ENCODE measurements at places on chromosomes 3 and 15.

DNA sequence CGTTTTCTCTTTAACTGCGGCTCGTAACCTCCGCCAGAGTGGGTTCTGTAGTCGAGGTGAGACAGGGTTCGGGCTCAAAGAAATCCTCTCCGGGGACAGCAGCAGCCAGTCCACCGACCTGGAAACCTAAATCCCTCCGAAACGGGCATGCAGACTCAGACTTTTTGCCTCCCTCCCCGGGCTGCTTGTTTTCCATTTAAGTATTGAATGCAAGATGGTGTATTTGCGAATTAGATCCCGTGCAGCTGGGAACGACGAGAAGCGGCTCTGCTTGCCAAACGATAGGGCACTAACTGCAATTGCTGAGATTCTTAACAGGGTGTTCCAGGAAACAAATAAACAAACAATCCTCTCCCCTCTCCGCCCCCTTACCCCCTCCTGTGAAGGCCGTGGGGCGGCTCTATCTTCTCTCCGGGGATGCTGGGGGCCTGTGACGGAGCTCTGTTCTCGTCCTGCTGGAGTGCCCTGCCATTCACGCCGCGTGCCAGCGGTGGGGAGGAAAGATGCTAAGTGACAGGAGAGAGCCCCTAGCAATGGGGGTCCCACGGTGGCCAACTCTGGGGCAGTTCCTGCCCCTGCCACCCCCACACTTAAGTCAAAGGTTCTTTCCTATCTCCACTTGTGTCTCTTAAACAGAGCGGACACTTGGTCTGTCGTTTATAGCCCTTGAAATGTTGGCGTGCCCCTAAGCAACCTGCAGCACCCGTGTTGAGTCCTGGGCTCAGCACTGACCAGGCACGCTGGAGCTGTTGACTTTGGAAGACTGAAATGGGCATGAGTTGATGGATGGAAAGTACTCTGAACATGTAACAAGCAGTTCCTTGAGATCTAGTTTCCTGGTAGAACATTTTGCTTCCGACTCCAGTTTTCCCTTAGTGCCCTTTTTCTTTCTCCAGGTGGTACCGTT lies 1.3 kb upstream of the ETV5 start:
- DNase-seq = no peak

- no peak for DNase-seq
These were observed 26.8 kb upstream of the HERC1 start for GRCh38 chr15:63860555-63860954.

GRCh38 chr3:114760679-114761078 lies 386.4 kb downstream of the ZBTB20 start:
- DNase-seq = no peak

DNA sequence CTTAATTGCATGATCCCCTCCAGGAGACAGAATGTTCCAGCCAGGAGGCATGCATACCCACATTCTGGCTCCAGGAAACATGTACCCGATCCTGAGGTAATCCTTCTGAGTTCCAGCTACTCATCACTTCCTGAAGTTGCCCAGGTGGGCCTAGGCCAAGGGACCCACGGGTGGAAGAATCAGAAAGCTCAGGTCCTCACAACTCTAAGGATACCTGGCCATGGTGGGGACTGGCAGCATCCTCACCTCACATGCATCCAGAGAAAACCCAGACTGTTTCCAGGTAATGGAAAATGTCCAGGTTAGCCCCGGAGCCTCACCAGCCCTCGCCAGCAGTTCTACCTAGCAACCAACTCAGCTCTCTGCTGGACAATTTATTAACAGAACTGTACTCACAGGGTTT lies 78.2 kb downstream of the DAPK2 start:
- DNase-seq = no peak

DNA sequence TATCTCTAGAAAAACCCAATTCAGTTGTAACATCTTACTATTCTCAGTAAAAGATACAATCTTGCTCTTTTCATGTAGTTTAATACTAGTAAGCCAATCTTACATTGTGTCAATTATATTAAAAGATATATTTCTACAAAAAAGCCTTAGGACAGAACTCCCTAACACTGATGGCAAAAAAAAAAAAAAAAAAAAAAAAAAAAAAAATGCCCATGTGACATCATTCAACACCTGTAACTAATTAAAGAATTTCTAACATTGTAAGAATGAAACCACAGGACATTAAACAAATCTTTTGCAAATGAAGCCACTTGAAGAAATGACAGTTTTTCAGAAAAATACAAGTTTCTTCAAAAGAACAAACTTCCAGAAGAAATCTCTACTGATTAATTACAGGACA lies 119.8 kb downstream of the SUCLG2 start:
- no peak for DNase-seq

DNA sequence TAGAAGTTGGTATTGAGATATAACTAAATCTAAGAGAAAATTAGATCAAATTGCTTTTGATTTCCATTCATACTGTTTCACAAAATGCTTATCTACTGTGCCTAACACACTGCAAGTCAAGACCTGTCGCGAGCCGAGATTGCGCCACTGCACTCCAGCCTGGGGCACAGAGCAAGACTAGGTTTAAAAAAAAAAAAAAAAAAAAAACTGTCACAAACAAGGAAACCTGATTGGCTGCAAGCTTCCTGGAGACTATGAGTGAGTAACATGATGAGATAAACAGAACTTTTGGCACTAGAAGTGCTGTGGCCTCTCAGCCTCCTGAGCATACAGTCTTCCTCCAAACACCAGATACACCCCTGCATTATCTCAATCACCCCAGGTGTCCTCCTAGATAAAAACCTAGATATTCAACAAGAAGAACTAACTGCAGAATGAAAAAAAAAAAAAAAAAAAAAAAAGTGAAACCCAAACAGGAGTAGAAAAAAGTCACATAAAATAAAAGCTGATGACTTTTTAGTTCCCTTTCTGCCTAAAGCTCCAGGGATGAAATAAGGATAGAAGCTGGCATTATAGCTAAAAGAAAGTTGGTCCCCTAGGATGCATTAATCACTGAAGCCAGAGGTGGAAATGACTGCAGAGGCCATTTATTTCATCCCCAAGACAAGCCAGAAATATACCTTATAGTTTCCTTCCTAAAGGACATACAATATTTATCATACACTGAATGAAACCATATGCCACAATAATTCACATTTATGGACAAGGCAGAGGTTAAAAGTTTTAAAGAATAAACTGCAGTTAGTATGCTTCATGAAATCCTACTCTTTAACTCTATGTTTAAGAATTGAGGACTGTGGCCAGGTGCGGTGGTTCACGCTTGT lies 82.4 kb downstream of the P3H2 start:
- DNase-seq = no peak

DNA sequence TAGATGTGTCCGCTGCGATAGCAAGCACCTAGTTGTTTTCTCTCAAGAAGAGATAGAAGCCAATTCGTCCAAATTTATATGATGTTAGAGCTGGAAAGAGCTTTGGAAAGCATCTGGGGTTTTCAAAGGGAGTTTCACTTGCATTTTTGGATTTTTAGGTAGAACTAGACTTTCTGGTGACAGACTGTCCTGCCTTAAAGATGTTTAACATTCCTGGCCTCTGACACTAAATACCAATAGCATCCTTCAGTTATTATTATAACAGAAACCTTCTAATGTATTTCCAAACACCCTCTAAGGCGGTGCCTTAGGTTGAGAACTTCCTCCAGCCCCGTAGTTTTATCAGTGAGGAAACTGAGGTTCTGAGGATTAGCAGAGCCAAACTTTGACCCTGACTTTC lies 305.3 kb downstream of the SATB1 start:
- DNase-seq = no peak

GRCh38 chr3:65288776-65289175 lies 601.0 kb upstream of the ADAMTS9 start:
- no peak for DNase-seq

DNA sequence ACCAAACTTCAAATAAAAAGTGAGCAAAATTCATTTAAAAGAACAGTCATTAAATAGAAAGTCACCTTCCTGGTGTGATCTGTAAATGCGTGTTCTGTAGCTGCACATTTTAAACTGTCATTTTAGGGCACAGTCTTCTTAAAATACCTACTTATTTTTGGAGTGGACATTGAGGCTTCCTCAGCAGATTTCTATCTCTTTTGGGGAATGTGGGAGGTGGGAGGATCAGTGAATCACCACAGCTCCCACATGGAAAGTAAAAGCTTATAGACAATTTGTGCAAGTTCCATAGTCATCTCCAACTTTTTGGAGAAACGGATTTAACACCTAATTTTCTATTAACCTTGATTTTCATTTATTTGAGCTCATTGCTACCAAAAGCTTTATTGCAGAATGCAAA lies 21.0 kb upstream of the MOBP start:
- DNase-seq = no peak

GRCh38 chr3:171459137-171459941 lies 866 bp downstream of the TNIK start:
- DNase-seq = peak; percentile 54

DNA sequence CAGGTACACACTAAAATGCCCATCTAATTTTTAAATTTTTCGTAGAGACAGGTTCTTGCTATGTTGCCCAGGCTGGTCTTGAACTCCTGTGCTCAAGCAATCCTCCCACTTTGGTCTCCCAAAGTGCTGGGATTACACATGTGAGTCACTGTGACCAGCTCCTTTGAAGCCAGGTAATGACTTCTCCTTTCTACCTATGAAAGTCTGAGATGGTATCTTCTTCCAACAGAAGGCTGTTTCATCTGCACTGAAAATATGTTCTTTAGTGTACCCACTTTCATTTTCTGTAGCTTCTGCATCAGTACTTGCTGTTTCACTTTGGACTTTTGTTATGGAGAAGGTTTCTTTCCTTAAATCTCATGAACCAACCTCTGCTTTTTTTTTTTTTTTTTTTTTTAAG lies 8.8 kb downstream of the OIP5 start:
- no peak for DNase-seq

- DNase-seq = no peak
These were observed 5.6 kb downstream of the FOXL2 start for GRCh38 chr3:138941259-138941885.

DNA sequence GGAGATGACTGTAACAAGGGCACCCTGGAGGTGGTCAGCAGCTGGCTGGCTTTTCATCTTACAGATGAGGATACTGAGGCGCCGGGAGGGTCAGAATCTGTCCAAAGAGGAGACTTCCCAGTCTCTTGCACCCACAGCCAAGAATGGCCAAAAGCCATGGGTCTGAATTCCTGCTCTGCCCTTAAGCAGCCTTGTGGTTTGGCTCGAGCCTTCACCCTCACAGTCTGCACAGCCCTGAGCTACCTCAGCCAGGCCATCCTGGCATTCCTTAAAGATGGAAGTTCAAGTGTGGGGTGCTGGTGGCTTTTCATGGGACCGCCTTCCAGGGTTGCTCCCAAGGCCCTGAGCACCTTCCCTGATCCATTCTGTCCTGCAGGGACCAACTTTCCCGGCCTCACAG lies 59.2 kb downstream of the CACNA2D2 start:
- no peak for DNase-seq

- DNase-seq = no peak
These were observed 21.8 kb upstream of the CA12 start for GRCh38 chr15:63403254-63403945.

GRCh38 chr15:70141376-70142071 lies 43.8 kb upstream of the TLE3 start:
- DNase-seq = no peak

- DNase-seq = no peak
These were observed 90.8 kb downstream of the CRTC3 start for GRCh38 chr15:90620379-90621067.

- no peak for DNase-seq
These were observed 91.1 kb downstream of the ASB7 start for GRCh38 chr15:100693451-100693850.

DNA sequence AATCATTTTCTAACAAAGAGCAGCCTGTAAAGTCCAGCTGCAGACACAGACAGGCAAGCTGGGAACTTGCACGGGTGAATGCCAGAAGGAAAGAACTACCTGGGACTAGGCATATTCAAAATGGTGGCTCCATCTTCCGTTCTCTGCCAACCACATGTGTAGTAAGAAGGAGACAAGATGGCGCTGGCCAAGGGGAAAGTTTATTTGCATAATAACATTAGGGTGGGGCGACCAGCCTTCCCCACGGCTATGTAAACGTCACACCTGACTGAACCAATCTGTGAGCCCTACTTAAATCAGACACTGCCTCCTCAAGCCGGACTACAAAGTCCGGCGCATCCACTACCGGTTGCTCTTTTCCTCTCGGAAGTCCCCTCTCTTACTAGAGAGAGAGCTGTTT lies 130.8 kb downstream of the SNRK start:
- DNase-seq = no peak

GRCh38 chr15:56244038-56244810 lies 545 bp upstream of the RFX7 start:
- peak; percentile 76 for DNase-seq

DNA sequence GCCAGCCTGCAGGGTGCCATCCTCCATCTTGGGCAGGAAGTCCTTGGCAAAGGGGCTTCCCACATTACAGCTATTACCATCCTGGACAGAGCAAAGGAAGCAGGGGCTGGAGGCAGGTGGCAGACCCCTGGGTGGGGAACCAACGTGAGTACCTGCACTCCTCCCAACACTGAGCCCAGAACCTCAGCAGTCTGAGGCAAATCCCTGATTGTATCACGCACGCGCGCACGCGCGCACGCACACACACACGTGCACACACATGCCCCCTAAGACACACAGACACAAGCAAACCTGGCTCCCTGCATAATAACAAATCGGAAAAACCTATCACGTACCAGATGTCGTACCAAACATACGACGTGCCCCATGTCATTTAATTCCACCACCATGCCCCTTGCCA lies 11.8 kb downstream of the POLG start:
- DNase-seq = no peak

- DNase-seq = no peak
These were observed 16.9 kb downstream of the THBS1 start for GRCh38 chr15:39597751-39598185.

- DNase-seq = peak; percentile 3
These were observed 256.4 kb downstream of the NR2F2 start for GRCh38 chr15:96586901-96587300.

DNA sequence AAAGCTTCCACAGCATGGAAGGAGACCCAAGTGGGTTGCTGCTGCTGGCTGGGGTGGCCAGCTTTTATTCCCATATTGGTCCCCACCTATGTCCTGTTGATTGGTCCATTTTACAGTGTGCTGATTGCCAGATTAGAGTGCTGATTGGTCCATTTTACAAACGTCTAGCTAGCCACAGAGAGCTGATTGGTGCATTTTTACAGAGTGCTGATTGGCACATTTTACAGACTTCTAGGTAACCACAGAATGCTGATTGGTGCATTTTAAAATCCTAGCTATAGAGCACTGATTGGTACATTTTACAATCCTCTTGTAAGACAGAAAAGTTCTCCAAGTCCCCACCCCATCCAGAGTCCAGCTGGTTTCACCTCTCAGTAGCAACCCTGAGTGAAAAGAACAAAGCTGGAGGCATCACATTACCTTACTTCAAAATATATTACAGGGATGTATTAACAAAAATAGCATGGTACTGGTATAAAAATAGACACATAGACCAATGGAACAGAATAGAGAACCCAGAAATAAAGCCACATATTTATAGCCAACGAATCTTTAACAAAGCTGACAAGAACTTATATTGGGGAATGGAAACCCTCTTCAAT lies 7.5 kb upstream of the ACVR2B start:
- no peak for DNase-seq

- no peak for DNase-seq
These were observed 445.7 kb upstream of the CDIN1 start for GRCh38 chr15:36133742-36134141.

All from globus pallidus (tissue), 1 donor.